ENCODE measurements at places on chromosomes 7 and 10.

- no peak for DNase-seq
Observed at GRCh38 chr7:99170730-99171074, 26.8 kb upstream of the SMURF1 start.

DNA sequence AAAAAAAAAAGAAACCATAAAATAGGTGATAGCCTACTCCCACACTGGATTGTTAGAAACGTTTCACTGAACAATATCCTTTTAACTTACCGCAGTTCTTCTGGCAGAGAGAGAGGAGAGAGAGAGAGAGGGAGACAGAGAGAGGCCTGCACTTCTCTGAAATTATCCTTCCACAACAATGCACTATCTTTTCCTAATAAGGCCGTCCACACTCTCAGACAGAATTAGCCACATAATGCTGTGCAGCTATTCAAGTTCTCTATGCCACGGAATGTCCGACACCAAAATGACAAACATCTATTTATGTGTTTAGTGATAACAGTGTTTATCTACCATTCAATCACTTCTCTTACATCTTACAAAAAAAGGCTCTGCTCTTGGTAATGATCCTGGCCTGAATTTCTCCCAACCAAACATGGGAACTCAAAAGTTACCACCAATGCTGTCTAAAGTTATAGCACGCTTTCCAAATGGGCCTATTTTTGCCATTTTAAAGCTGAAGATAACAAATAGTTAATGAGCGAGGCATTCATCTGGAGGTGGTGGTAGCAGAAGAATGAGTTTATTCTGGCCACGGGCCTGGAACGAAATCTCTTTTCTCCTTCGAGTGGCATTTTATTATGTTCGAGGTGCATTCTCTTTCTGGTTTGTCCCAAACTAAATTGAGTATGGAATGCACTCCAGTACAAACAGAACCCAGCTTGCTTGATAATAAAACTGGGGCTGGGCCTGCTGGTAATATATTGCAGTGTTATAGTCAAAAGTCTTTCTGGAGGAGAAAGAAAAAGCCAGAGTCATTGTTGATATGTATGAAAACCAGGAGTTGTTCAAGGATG, 160.2 kb upstream of the SVIL start:
- DNase-seq = no peak

DNA sequence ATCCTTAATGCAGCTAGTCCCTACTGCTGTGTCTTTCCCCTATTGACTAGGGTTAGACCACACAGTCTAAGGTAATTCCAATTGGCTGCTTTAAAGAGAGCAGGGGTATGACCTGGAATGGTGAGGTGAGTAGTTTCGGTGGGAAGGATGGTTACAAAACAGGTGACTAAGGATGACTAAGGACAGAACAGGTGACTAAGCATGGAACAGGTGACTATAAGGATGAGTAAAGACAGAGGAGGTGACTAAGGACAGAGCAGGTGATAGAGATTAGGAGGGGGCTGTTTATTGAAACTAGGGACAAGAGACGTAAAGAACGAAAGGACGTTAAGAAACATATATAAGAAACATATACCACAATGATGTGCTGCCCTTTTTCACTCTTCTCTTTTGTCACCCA, 145.1 kb upstream of the TMEM106B start:
- no peak for DNase-seq

GRCh38 chr7:17584822-17585221, 286.4 kb downstream of the AHR start:
- DNase-seq = no peak

DNA sequence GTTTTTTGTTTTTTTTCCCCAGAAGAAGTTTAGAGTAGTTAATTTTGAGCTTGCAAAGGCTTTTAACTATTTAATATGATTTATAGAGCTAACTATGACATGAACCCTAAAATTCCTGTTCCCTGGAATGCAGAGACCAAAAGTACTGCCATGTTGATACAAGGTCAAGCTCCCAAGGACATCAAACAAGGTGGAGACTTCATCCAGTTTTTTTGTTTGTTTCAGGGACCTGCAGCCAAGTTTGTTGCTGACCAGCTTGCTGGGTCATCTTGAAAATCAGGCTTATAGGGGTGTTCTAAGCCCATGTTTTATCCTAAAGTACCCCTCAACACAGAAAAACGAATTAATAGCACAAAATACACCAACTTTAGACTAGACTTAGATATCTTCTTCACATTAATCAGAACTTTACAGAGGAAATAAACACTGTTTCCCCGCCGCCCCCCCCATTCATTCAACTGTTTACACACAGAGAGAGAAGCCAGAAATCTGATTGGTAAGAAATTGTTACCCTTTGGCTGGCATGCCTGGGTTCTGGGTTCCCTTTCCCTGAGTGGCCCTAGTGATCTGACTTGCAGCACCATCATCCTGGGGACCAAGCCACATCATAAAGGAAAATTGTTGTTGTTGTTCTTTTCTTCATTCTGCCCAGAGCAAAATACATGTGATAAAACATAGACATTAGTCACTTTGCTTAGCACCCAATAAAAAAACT, 860.5 kb downstream of the CCSER2 start:
- DNase-seq = no peak

- DNase-seq = no peak
Observed at GRCh38 chr10:929960-930624, 1.4 kb downstream of the LARP4B start.

DNA sequence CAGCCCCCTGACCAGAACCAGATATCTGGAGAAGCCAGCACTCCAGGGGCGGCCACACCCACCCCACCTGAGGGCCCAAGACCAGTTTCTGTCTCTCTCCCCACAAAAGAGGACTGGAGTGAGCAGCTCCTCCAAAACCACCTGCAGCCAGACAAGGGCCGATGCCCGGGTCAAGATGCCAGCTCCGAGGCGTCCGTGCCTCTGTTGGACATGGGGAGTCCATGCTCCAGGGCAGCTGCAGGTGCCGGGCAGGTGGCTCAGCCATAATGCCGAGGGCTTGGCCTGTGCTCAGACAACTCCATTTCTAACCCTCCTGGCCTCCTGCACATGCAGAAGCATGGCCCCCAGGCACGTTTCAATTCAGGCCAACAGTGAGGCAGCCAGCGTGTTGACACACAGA, 234.6 kb downstream of the MAD1L1 start:
- DNase-seq = no peak

DNA sequence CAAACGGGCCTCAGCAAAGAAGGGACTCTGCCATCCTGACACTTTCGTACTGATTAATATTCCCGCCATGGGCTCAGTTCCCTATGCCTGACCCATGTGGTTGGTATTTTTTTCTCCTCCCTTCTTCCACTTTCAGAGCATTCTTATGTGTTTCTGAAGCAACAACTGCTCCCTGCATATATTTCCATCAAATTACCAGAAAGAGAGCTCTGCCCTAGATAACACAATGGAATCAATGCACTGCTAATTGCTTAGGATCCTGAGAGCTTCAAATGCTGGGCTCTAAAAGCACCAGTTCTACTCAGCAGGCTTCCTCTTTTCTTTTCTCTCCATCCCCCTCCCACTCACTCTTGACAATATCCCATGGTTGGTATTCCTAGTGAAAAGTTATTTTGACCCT, 5.3 kb downstream of the TECTB start:
- no peak for DNase-seq

- no peak for DNase-seq
Observed at GRCh38 chr7:14018751-14019150, 29.3 kb upstream of the ETV1 start.

- DNase-seq = no peak
Observed at GRCh38 chr7:134502463-134503371, 24.6 kb upstream of the AKR1B10 start.

DNA sequence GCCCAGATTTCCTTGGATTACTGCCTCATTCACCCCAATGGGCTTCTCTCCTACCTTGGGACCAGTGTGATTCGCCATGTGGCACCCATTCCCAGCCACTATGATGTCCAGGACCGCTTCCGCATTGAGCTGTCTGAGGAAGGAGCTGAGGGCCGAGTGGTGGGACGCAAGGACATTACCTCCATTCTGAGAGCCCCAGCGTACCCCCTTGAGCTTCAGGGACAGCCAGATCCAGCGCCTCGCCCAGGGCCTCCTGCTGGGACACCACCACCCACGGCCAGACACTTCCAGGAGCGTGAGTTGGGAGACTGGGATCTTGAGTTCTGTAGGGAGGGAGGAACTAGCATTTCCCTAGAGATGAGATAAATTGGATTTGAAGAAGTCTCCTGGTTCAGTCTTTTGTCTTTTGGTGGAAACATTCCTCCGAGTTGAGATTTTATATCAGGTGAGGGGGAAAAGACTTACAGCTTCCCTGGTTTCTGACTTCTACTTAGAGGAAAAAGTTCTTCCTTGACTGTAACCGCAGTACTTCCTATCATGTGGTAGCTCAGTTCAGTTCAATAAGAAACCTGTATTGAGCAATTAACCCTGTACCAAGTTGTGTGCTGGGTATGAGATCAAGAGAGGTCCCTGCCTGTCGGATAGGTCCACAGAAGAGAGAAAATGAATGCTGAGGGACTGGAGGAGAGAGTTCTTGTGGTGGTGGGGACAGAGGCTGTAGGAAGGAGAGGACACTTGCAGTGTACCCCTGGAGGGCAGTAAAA, 1.3 kb downstream of the MOSPD3 start:
- DNase-seq = no peak

DNA sequence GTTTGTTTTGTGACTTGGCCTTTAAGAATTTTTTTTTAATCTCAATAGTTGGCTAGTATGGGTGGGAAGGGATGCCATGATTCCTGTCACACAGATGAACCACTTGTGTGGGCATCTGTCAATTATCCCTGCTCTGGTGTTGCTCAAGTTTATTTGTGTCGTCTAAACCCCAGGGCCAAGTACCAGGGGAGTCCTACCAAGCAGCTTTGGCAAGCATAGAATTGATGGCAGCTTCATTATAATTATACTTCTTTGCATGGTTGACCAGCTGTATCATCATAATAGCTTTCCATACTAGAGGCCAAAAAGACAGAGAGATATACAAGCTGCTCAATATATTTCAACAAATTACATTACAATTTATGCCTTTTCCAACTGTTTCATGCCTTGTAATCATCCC, 30.4 kb downstream of the SUGCT start:
- no peak for DNase-seq

DNA sequence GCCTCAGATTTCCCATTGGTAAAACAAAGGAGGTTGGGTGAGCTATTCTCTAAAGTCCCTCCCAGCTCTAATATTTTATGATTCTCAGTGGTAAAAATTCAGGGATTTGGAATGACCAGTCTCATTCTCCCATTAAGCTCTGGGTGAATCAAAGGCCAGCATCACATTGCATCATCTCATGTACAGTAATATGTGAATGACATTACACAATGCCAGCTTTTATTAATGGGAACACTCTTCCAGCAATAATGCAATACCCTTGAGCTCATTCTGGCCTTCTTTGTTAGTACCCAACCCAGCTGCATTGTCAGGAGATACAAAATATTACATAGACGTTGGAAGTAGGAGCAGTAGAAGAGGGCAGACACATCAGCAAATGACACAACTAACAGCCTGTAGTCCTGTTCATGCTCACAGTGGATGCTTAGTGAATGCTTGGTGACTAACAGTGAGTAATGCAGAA, 100.0 kb upstream of the EGR2 start:
- no peak for DNase-seq

DNA sequence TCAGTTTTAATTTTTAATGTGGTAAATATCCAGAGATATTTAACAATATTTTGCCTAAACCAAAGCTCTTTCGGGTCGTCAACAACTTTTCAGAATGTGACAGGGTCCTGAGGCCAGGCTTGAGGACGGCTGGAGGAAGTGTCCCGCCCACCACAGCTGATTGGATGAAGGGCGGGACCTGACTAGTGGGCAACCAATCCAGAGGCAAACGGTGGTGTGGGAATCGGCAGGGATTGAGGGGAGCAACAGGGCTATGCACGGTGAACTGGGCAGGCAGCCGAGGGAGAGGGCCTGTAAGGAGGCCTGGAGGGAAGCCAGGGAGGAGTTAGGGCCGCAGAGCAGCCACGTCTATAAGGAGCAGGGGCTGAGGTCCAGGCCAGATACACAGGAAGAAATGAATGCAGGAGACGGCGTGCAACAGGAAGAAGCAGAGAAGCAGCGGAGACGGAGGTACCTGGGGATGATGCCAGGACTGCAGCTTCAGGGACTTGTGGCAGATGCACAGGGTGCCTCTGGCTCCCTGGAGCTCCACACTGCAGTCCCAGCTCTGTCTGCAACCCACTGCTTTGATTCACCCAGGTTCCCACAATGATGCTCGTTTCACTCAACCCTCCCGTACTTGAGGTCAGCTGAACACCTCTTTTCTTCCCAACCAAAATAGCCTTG, 46.1 kb upstream of the ZMIZ1 start:
- no peak for DNase-seq

DNA sequence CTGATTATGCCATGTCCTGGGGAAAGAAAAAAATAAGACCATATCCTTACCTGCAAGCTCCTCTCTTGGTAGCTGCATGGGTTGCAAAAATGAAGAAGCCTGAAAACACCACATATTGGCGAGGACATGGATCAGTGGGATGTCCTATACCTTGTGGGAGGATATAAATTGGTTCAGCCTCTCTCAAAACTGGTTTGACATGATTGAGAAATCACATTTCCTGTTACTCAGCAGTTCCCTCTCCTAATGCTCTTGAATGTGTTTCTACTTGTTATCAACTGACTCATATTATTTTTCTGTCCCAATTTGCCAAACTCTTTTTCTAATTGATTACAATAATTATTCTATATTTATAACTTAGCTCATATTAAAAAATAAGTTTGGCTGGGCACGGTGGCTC, 380.2 kb downstream of the EXOC4 start:
- DNase-seq = no peak

GRCh38 chr10:84292502-84292901, 35.9 kb upstream of the CCSER2 start:
- no peak for DNase-seq

DNA sequence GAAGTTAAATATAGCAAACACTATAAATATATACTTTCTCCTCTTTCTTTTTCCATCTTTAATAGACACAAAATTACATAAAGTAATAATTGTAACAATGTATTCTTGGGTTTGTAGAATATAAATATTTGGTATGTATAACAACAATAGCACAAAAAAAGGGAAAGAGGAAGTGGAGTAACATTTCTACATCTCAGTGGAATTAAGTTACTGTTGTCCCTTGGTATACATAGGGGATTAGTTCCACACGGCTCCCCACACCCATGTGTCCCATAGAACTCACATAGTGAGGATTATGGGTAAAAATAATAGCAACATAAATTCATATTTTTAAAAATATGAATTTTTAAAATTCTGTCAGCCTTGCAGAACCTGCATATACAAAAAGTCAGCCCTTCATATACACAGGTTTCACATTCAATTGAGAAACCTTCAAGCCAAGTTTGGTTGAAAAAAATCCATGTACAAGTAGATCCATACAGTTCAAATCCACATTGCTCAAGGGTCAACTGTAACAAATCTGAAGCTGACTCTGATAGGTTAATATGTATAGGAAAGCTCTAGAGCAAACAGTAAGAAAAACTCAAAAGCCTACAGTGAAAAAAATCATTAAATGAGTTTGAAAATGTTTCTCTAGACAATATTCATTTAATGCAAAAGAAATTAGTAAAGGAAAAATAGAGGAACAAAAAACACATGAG, 92.4 kb downstream of the HYCC1 start:
- DNase-seq = no peak

- no peak for DNase-seq
Observed at GRCh38 chr10:72257051-72257892, 16.5 kb upstream of the DDIT4 start.

- no peak for DNase-seq
Observed at GRCh38 chr10:48234295-48234694, 40.2 kb downstream of the FRMPD2 start.

- no peak for DNase-seq
Observed at GRCh38 chr7:36096460-36097095, 56.5 kb upstream of the EEPD1 start.

GRCh38 chr7:1511444-1512422, 7.5 kb upstream of the INTS1 start:
- no peak for DNase-seq

GRCh38 chr10:97618285-97618684, 15.0 kb downstream of the MORN4 start:
- DNase-seq = no peak

Data from CD4-positive, alpha-beta T cell treated with Interleukin-15 for 4 hours (primary cell).